Left forelimb (tissue), 1 donor: ENCODE measurements at places on chromosomes 16 and 17.

DNA sequence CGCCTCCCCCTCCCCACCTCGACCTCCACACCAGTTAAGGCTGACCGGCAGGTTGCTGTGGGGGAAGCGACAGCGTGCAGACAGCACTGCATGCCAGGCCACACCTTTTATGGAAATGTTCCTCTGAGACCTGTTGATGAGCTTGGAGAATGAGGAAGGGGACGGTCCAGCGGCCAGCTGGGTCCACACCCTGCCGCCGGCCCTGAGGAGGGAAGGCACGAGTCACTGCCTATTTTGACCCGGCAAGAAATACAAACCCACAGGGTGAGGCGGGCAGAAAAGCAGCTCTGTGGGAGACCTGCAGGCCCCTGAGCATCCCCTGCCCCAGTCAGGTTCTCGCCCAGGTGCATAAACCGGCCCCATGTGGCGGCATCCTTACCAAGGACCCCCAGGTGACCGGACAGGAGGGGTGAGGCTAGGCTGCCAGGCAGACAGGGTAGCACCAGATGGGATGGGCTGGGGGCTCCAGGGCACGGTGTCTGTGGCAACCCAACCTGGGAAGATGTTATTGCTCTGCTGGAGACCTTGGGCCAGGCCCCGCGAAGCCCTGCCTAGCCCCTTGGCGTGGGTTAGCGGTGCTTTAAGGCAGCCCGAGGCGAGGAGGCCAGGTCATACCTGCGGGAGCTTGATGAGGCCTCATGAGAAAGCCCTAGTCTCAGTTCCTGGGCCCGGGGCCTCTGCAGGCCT, 12.7 kb downstream of the NATD1 start:
- DNase-seq = no peak

DNA sequence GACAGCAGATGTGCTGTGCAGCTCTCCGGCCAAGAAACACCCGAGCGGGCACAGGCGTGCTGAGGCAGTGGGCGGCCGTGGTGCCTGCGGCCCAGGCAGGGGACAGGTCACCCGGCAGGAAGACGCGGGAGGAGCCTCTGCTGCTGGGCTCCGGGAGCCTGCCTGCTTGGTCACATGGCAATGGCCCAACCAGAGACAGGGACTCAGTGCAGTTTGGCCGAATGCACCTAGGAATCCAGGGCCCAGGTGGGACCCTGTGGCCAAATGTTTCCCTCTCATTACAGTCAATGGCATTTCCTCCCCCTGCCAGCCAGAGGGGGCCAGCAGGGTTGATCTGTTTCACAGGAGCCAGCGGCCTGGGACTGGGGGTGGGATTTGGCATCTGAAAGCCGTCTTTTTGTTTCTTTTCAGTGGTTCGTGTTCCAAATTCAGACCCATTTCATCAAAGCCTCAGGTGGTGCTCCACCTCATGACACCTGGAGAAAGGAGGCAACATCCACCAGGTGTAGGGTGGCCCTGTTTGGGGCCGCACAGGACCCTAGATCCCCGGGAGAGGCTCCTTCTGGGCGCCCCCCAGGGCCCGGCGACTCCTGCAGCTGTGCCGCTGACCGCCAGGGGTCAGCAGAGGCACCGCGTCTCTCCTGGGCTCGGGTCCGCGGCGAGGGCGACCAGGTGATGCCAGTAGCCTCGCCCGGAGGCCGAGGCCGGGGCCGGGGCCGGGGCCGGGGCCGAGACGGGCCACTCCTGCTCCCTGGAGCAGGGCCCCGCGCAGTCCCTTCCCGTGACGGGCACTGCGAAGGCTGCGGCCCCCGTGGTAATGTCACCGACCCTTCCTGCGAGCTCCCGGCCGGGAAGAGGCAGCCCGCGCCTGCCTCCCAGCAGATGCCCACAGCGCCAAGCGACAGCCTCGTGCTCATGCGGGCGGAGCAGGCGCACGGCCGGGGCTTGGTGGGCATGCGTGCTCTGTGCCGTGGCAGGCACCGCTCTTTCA, 118.5 kb downstream of the C16orf78 start:
- DNase-seq = peak; percentile 82

DNA sequence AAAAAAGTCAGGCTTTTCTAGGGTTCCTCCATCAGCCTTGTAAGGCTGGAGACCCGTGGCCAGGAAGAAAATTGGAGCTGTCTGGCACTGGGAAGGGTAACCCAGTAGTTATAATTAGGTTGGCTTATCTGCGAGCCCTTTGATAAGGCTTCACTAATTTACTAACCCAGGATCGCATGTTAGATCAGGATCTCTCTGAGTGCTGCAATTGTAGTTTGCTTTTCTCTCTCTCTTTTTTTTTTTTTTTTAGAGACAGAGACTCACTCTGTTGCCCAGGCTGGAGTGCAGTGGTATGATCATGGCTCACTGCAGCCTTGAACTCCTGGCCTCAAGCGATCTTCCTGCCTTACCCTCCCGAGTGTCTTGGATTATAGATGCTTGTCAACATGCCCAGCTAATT, 17.0 kb downstream of the ABCC1 start:
- no peak for DNase-seq

DNA sequence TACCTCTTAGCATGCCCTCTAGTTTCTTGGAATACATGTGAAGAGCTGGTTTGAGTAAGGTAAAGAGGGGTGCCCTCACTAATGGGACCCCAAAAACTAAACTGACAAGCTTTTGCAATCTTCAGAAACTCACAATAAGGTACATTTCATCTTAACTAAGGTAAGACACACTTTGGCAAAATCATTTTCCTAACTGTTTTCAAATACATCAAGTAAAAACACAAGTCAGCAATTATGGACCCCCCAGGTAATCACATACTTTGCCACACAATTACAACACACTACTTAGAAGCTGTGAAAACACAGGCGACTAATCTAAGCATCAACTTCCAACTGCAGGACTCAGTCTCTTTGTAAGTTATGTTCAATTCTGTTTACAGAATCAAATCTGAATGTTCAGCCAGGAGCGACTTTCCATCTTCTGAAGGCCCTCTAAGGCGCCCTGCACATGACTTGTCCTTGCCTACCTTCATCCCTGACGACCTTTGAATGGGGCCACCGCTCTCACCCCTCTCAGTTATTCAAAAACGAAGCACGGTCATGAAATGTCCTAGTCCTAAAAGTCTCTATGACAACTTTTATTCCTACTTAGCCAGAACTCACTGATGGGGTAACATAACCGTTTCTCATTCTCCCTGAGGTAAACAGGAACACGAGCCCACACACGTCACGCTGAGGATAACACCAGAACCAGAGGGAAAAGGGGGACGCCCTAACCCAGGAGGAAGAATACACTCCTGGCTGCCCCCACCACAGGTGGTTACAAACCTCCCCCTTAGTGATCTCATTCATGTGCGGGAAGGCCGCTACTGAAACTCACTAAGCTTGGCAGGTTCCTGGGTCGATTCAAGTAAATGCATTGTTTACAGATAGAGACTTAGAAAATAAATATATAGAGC, 5.5 kb downstream of the CREBBP start:
- no peak for DNase-seq

- DNase-seq = no peak
Measured at GRCh38 chr17:13016881-13017654, 759 bp downstream of the ELAC2 start.

- DNase-seq = no peak
Measured at GRCh38 chr16:74092336-74092735, 204.3 kb upstream of the PSMD7 start.

GRCh38 chr16:10949424-10949970, 5.1 kb downstream of the CLEC16A start:
- DNase-seq = no peak

- DNase-seq = no peak
Measured at GRCh38 chr17:28142305-28142704, 99.8 kb downstream of the NLK start.

GRCh38 chr16:48507886-48508285, 102.1 kb downstream of the N4BP1 start:
- no peak for DNase-seq

DNA sequence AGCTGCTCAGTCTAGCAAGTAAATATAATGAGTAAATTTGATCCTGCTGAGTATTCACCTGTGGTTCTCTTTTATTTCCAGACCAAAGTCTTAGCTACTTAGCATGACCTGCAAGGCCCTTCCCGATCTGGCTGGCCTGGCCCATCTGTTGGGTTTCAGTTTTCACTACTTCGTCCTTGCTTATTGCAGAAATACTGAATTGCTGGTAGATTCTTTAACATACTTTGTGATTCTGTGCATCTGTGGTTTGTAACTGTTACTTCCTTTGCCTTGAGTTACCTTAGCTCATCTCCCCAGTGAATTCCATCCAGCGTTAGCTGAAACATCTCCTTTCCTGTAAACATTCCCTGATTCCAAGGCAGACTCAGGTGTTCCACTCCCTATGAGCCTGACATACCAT, 131.1 kb downstream of the PHKB start:
- no peak for DNase-seq
